ENCODE measurements at places on chromosomes 5 and 9.
A peak's percentile ranks its signal among the peaks of the same experiment; 100 is the strongest.

- DNase-seq = peak; percentile 68
Observed at GRCh38 chr9:134455934-134456755, 129.9 kb downstream of the RXRA start.

DNA sequence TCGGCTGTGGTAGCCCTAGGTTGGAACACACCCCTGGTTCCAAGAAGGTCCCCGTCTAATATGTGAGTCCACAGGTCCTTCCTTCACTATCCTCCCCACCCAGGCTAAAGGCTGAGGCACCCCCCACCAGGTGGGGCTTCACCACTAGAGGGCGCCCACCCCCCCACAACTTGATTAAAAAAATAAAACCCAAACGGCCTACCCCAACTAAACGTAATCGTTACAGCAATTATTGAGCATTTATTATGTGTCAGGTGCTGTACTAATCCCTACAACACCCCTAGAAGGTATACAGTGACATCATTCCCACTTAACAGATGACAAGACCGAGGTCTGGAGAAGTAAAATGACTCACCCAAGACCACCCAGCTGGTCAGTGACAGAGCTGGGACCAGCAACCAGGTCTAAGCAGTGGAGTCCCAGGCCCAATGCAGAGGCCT is 65.0 kb downstream of the FGF18 start:
- peak; percentile 37 for DNase-seq

DNA sequence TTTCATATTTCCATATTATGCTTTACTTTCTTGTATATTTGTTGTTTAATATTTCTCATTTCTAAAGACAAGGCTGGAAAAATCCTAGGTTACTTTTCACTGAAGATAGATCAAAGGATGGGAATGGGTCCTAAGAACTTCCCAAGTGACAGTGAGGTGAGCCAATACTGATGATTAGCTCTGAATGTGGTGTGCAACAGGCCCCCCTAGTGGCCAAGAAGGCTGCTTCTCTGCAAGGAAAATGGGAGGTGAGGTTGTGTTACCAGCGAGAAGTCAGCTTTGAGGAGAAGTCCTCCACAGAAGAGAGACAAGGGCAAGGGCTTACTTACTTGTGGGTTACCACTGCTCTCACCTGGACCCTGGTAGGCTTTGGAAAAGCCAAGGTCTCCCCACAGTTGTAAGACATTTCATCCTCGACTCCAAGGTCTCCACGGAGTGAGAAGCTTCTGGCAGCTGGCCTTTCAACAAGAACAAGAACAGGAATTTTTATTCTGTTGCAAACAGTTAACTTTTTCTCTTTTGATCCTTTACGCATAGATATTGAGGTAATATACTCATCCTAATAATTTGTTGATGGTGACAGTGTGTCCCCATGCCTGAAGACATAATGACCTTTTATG is 69.9 kb downstream of the MAMDC2 start:
- DNase-seq = no peak

DNA sequence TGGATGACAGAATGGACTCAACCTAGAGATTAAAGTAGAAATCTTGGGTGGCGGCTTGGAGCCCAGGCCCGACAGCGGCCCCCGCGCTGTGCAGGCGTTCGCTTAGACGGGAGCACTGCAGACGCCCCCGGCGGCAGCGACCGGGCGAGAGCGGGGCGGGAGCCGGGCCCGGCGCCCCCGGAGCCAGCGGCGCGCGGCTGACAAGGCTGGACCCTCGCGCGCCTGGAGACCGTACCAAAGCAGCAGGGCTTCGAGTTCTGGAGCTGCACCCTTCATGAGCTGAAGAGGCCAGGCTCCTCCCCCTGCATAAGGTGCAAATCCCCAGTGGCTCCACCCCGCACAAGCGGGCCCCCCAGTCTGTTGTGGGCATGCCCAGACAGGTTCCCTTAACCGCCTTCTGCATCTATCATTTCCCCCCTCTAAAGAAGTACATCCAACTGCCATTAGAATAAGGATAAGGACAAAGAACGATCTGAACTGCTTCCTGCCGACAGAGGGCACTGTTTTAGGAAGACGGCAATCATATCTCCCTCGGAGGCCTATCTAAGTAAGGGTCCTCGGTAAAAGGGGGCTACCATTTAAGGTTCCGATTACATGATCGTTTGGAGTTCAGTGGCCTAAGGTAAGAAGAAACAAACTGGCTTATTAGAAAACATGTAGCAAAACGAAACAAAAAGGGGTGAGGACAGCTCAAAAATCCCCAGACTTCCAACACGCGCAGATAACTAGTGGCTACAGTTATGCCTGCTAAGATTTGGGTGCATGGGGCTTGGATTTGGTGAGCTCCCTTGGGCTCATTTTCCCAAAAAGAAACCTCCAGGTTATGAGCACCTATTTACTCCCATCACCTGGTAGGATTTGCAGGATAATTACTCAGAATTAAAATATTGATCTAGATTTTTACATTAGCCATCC is 66.3 kb downstream of the RGMB start:
- DNase-seq = peak; percentile 28

- DNase-seq = no peak
Observed at GRCh38 chr5:105968981-105969380, 1701.8 kb downstream of the EFNA5 start.

GRCh38 chr5:98301547-98301946 is 471.9 kb upstream of the RGMB start:
- DNase-seq = no peak

GRCh38 chr5:133247151-133247709 is 195.4 kb downstream of the HSPA4 start:
- DNase-seq = no peak

DNA sequence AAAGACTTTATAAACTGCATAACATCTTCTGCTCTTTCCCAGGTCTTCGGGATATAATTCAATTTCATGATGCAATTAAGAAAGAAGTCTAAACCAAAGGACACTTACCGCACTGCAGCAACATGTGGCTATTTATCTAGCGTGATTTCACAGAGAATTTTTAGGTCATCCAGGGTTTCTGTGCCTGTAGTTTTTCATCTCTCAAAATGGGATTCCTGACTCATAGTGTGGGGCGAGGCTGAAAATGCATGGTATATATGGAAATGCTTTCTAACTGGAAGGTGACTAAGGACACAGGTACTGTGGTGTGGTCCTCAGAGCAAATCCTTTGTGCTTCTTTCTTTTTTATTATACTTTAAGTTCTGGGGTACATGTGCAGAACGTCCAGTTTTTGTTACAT is 557.7 kb upstream of the KLF4 start:
- no peak for DNase-seq

DNA sequence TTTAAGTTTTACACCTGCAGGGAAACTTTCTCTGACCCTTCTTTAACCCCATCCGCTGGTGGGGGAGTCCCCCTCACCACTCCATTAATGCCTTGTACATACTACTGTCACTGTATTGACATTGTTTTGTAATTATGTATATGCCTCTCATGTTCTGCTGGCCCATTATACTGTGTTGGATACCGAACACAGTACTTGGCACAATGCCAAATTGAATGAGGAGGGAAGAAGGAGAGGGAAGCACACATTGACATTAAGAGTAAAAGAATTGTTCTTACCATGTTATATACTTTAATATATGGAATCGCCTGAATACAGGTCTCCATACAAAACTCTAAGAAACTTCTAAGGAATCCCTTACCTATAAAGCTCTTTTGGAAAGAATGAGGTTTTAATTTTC is 73.6 kb upstream of the GRHPR start:
- DNase-seq = no peak

- DNase-seq = no peak
Observed at GRCh38 chr9:87180361-87180760, 233.1 kb upstream of the GAS1 start.

GRCh38 chr5:179406031-179406961 is 61.0 kb upstream of the ADAMTS2 start:
- no peak for DNase-seq

- DNase-seq = no peak
Observed at GRCh38 chr5:147756566-147756965, 26.0 kb downstream of the JAKMIP2 start.

DNA sequence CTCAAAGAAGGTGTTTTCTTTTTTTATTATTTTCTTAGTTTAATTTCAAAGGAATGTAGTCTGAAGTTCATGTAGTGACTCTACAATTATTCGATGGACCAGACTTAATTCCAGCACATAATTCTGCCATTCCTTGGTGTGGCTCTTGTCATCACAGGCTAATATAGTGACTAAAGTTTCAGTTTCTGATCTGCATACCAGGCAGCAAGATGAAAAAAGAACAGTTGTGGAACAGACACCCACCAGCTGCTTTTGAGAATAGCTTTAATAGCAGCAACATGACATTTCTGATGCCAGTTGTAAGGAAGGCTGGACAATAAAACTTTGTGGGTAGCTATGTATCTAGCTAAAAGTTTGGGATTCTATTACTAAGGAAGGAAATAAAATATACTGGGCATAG is 676.3 kb upstream of the GRAMD2B start:
- no peak for DNase-seq

DNA sequence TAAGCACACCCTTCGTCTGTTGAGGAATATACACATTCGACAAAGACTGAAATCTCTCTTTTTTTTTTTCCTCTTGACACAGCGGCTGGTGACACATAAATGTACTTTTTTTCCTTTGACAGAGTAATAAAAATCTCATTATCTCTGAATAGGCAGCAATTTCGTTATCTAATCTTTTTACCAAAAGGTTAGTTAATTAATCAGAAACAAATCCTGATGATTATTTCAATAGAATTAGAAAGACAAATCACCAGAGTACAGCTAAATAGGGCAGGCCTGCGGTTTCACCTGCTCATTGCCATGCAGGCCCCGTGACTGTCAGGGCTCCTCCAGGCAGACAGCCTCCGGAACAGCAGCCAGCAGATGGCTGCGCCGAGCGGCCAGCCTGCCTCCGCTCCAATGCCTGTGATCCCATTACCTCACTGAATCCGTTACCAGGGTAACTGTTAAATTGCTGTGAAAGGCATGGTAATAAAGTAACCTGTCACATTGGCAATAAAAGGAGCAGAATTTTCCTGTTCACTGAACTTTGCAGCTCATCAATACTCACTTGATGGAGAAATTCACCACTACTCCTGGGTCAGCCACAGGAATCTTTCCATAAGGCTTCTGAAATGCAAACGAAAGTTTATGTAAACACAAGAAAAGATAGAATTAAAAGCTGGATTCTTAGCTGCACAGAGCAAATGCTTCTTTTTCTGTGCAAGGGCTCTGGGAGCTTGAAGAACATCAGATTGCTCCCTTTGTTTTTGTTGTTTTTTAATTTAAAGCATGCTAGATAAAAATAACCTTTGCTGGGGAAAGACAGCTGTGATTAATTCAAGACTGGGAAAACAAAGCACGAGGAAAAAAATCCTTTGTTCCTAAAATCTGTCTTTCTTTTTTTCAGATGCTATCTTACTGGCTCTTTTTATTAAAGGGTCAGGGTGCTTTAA is 666.4 kb upstream of the ZNF608 start:
- DNase-seq = no peak

All from stimulated activated naive CD8-positive, alpha-beta T cell treated with anti-CD3 and anti-CD28 coated beads, Interleukin-15, amount 100 ng/mL, for 72 hours (primary cell).